ENCODE measurements at places on chromosomes 12 and 14. TPM values are rescaled to one million over a fixed set of nuclear protein-coding genes. Genes with fewer than 3 reads are reported as not detected.

The RSRC2 gene
- polyA plus RNA-seq, result 13.4 TPM

The FAR2 gene
- 17.1 TPM for polyA plus RNA-seq

The TSHR gene
- polyA plus RNA-seq, result not detected

The HOXC9 gene
- polyA plus RNA-seq, result 1.2 TPM

The RPL10L gene
- polyA plus RNA-seq, result not detected

The SALL2 gene
- 7.2 TPM for polyA plus RNA-seq

The GLS2 gene
- 0.13 TPM for polyA plus RNA-seq

The OTX2 gene
- polyA plus RNA-seq, result not detected

The TRPV4 gene
- polyA plus RNA-seq, result 13.4 TPM

The RNASE7 gene
- polyA plus RNA-seq, result not detected

The GPR84 gene
- polyA plus RNA-seq, result not detected

The CACNB3 gene
- 48.2 TPM for polyA plus RNA-seq

The SRRM4 gene
- not detected for polyA plus RNA-seq

The ALX1 gene
- polyA plus RNA-seq, result not detected

The OVCH1 gene
- 0.06 TPM for polyA plus RNA-seq

The OR6C1 gene
- not detected for polyA plus RNA-seq

The PIANP gene
- polyA plus RNA-seq, result 0.59 TPM

The RPGRIP1 gene
- polyA plus RNA-seq, result not detected

The BIN2 gene
- not detected for polyA plus RNA-seq

The SYCP3 gene
- polyA plus RNA-seq, result not detected

The KLRC2 gene
- not detected for polyA plus RNA-seq

The TSPAN8 gene
- polyA plus RNA-seq, result not detected

The APOF gene
- polyA plus RNA-seq, result not detected

The OTOGL gene
- 0.10 TPM for polyA plus RNA-seq

The RAB2B gene
- 20.3 TPM for polyA plus RNA-seq

The EFS gene
- polyA plus RNA-seq, result 2.7 TPM

The KRT75 gene
- not detected for polyA plus RNA-seq

The NKX2-8 gene
- not detected for polyA plus RNA-seq

The TAS2R31 gene
- 0.29 TPM for polyA plus RNA-seq

The CMKLR1 gene
- 0.10 TPM for polyA plus RNA-seq

The WNT5B gene
- 38.7 TPM for polyA plus RNA-seq

The SLC8A3 gene
- 0.07 TPM for polyA plus RNA-seq

The LYZ gene
- polyA plus RNA-seq, result not detected

Measured in BJ (cell line).